ENCODE measurements at places on chromosomes 13 and 19.

DNA sequence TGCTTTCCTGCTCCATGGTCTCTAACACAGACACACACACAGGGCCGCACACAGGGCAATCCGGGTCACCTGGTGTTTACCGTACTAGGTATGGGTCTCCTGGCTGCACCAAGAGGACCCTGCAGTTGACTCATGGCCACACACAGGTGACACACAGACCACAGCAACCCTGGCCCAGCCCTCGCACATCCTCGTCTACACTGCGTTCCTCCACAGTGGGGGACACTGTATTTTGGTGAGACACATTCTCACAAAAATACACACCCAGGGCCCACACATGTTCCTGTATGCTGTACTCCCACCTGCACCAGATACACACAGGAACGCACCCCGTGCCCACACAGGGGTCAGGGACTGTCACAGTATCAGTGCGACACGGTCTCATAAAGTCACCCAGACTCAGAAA lies 12.8 kb downstream of the PDE4A start:
- no peak for DNase-seq

- peak; percentile 40 for DNase-seq
Observed at GRCh38 chr13:21458451-21458812, 671 bp downstream of the ZDHHC20 start.

DNA sequence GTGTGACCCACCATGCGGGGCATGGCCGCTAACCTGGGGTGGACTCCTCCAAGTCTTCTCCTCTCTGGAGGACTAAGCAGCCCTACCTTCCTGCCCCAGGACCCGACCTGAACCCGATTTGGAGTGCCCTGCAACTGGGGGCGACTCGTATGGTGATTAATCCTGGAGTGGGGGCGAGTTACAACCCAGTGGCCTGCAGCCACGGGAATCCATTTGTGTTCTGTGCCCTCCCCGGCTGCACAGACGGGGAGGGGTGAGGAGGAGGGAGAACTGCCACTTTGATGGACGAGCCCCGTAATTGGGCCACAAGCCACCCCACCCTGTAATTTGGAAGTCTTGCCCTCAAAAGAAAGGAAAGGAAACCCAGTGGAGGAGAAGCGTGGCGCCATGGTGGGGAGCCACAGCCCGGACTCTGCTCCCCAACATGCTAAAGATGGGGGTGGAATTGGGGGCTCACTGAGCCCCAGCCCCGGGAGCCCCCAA lies 18.0 kb downstream of the PRR36 start:
- DNase-seq, result no peak

GRCh38 chr19:55467236-55468053 lies 2.9 kb upstream of the C19orf85 start:
- DNase-seq, result no peak

- no peak for DNase-seq
Observed at GRCh38 chr19:30123119-30123518, 181.1 kb downstream of the URI1 start.

GRCh38 chr19:8210421-8211101 lies 1.4 kb downstream of the CERS4 start:
- DNase-seq, result no peak
